NCI-H1930 (cell line): ENCODE measurements at places on chromosomes 6 and 20.

GRCh38 chr6:31919624-31920303 is 7.8 kb upstream of the C2 start:
- no peak for DNase-seq

DNA sequence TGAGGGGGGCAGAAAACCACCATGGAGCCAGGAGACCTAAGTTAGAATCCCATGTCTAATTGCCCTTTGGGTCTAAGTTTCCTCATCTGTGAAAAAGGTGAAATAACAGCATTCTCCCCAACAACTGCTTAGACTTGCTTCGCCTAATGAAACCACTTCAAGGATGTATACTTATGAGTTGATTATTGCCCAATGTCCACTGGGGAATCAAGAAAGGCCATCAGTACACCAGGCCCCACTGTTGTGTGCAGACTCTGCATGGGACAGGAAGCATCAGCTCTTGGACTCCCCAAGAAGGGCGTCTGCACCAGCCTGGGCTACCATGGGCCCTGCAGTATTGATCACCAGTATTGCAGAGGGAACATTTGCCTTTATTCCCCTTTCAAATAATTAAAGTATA is 189.6 kb downstream of the MAFB start:
- DNase-seq, result no peak

- DNase-seq, result no peak
Observed at GRCh38 chr20:21092806-21093205, 13.4 kb downstream of the LINC00237 start.

GRCh38 chr20:10699489-10699888 is 25.7 kb upstream of the JAG1 start:
- DNase-seq, result no peak

DNA sequence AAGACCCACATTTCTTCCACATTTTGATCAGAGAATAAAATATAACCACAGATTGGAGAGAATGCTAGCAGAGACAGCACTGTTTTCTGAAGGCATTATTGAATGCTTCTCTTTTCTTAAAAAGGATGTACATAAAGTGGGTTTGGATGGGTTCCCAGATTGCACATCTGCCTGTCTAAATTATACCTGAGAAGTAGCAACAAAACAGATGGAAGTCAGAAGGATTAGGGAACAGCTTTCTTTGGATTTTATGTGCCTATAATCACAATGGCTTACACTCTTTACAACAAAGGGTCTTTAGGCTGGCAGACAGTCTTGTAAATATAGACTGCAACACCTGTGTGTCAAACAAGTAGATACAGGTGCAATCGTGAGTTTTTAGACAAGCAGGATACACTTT is 622.2 kb upstream of the MANEA start:
- peak; percentile 19 for DNase-seq

DNA sequence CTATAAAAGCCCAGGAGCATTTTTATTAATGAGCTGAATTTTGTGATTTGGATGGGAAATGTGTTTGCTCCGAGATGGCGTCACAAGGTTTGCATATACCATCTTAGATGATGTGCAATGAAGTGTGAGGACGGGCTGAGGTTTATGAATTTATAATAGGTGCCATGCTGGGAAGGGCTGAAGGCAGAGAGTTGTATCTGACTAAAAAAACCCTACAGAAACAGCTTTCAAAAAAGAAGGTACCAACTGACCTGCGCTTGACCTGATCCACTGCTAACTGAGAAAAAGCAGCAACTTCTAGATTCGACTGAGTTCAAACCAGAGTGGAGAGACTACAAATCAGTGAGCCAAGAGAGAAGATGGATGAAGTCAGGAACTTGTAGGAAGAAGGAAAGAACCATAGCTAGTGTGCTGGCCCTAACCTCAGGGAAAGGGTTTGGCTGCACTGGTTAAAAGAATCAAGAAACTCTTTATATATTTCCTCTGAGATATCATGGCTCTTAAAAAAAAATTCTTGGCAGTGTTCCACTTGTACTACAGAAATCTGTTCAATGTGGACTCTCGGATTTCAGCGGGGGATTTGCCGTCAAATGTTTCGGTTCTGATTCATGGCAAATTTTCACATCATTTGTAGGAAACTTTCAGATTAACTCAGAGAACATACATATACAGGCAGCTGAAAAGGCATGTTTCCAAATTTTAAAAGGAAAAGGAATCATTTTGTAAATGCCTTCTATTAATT is 56.5 kb upstream of the HDGFL1 start:
- no peak for DNase-seq

- DNase-seq, result peak; percentile 36
Observed at GRCh38 chr6:19753826-19754225, 83.3 kb upstream of the ID4 start.

DNA sequence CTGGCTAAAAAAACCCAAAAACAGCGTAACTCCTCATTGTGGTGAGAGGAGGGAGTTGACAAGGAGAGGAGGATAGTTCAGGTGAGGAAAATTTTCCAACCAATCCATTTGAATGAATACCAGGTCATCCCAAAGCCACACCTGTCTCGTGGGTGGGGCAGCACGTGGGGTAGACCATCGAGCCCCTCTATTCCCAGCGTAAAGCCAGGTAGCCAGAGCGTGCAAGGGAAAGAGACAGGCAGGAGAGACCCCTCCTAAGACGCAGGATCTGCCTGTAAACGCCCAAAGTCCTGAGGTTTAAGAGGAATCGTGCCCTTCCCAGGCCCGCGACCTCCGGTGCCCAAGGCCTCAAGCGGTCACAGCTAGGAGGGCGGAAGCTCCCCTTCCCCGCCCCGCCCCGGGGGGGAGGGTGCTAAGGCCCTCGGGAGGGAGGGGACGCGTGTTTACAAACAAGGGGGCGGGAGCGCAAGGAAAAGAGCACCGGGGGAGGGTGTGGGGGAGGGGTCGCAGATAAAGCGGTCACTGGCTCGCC is 712 bp downstream of the RXRB start:
- no peak for DNase-seq

GRCh38 chr6:170208182-170208601 is 82.7 kb downstream of the DLL1 start:
- DNase-seq, result no peak

GRCh38 chr6:145194389-145194788 is 540.9 kb downstream of the EPM2A start:
- DNase-seq, result no peak

DNA sequence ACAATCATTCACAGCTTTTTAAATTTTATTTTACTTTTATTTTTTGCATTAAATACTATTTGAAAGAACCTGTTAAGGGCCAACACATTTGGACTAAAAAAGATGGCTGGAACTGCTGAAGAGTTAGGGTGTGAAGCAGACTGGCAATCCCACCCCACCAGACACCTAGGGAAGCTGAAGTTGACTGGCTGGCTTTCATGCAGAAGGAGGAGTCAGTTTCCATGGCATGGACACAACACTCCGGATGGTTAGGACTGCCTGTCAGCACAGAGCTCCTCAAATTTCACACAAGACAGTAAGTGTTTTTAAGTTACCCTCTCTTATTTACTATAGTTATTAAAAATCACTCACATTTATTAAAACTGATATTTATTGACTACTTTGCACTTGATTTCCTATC is at the start of gene ANKRD66:
ANKRD66 (plus strand) TSS at position 238 of the 400 bp plus-strand sequence. CDS start 5,016 bp downstream, outside the sequence.
- no peak for DNase-seq

- DNase-seq, result no peak
Observed at GRCh38 chr20:49278818-49279676, 1.2 kb upstream of the ZNFX1 start.

DNA sequence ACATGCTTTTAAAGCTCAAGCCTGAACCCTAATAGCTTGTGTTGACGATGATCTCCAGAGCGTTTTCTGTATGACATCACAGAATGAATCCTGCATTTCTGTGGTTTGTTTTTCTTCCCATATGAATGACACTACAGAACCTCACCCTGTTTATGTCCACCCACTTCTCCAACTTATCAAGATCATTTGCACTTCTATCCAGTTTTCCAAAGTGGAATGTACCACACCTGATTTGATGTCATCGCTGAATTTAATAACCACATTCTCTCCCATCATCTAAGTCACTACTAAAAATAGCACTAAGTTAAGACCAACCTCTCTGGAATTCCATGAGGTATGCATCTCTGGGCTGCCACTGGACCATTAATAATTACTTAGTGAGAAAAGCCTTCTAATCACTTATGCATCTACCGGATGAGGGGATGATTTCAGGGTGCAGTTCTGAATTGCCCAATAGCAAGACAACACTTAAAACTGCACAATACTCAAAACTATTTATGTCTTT is 33.3 kb upstream of the CITED2 start:
- DNase-seq, result no peak

GRCh38 chr6:68741501-68742386 is 106.7 kb downstream of the ADGRB3 start:
- no peak for DNase-seq

DNA sequence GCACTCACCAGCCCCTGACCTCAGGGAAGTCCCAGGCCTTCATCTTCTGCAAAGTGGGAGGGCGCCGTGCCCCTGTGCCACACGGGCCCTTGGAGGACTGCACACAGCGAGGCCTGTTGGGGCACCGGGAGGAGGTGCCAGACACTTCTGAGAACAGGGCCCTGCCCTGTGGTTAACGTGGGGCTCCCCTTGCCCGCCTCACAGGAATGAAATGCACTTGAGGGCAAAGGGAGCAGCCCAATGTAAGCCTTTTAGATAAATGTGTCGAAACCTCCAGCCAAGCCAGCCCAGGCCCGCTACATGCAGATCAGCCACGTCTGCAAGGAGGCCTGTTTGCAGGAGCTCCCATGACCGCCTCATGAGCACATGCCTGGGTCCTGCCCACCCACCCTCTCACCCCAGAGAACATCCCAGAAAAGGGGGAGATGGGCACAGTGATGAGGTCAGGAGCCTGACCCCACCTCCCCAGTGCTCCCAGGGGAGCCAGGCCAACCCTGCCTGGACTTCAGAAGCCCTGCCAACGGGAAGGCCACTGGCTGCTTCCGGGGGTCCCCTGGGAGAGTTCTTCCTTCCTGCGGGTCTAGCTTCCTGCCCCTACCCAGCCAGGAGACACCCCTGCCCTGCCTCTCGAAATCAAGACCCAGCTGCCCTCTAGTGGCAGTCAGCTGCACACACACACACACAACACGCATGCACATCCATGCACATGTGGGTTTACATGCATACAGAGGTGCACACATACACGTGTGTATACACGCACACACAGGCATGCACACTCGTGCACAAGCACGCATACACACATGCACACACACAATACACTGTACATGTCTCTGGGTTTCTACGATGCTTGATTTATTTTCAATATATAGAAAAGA is 178.7 kb downstream of the TAF4 start:
- peak; percentile 21 for DNase-seq

GRCh38 chr20:54221996-54222890 is 14.4 kb downstream of the PFDN4 start:
- DNase-seq, result no peak

DNA sequence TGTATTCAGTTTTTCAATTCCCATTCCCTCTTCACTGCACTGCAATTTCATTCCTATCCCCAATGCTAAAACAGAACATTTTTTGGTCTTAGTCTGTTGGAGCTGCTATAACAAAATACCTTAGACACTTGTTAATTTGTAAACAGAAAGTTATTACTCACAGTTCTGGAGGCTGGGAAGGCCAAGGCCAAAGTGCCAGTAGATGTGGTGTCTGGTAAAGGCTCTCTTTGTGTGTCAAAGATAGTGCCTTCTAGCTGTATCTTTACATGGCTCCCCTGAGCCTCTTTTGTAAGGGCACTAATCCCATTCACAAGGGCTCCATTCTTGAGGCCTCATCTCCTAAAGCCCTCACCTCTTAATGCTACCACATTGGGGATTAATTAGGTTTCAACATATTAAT is 40.0 kb downstream of the PHIP start:
- DNase-seq, result no peak

- no peak for DNase-seq
Observed at GRCh38 chr6:90488816-90489215, 98.1 kb downstream of the MAP3K7 start.

- DNase-seq, result no peak
Observed at GRCh38 chr6:159978291-159979135, 9.6 kb downstream of the IGF2R start.

DNA sequence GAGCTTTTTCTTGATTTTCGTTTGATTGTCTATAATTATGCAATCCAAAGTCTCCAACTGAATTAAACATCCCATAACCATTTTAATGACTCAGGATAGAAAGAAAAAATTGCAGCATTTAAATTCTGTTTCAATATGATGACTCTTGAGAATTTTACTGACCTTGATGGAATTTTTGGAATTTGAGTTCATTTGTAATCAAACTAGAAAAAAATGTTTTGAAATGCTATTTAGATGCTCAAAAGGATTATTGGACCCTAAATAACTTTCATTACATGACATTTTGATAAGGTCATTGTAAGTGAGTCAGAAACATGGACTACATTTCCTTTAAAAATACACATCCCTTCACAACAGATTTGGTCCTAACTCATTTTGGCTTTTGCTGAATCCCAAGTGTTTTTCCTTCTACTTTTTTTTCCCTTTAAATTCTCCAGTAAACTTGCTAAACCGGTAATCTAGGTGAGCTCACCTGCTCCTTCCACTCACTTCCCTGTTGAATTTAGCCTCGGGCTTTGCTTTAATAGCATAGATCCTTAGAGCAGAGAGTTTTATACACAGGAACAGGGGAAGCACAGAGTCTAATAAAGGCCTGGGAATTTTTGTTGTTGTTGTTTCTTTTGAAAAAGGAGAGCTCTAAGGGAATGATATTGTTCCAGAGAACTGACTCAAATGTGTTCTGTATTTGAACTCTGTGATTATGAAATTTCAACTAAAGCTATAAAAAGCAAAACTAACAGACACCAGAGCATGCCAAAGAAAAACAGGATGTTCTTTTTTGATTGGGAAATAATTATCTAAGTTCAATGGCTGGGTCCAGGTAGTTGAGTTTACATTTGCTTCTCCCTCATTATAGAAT is 1088.2 kb upstream of the CITED2 start:
- no peak for DNase-seq

DNA sequence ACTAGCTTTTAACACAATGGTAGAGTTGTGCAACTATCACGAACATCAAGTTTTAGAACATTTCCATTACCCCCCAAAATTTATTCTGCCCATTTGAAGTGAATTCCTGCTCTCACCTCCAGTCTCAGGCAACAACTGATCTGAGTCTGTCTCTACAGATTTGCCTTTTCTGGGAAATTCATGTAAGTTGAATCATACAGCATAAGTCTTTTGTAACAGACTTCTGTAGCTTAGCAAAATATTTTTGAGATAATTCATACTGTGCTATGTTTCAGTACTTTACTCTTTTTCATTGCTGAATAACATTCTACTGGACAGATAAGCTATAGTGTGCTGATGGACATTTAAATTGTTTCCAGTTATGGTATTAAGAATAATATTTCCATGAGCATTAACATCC is 447.3 kb upstream of the GJE1 start:
- DNase-seq, result no peak
